Activated CD8-positive, alpha-beta memory T cell treated with anti-CD3 and anti-CD28 coated beads for 4 hours (primary cell): ENCODE measurements at places on chromosomes 12 and 14.

DNA sequence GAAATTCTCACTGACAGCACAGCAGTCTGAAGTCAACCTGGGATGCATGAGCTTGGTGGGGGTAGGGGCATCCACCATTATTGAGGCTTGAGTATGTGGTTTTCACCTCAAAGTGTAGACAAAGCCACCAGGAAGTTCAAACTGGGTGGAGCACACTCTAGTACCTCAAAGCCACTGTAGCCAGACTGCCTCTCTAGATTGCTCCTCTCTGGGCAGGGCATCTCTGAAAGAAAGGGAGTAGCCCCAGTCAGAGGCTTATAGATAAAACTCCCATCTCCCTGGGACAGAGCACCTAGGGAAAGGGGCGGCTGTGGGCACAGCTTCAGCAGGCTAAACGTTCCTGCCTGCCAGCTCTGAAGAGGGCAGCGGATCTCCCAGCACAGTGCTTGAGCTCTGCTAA is 143.0 kb downstream of the KITLG start:
- no peak for DNase-seq

DNA sequence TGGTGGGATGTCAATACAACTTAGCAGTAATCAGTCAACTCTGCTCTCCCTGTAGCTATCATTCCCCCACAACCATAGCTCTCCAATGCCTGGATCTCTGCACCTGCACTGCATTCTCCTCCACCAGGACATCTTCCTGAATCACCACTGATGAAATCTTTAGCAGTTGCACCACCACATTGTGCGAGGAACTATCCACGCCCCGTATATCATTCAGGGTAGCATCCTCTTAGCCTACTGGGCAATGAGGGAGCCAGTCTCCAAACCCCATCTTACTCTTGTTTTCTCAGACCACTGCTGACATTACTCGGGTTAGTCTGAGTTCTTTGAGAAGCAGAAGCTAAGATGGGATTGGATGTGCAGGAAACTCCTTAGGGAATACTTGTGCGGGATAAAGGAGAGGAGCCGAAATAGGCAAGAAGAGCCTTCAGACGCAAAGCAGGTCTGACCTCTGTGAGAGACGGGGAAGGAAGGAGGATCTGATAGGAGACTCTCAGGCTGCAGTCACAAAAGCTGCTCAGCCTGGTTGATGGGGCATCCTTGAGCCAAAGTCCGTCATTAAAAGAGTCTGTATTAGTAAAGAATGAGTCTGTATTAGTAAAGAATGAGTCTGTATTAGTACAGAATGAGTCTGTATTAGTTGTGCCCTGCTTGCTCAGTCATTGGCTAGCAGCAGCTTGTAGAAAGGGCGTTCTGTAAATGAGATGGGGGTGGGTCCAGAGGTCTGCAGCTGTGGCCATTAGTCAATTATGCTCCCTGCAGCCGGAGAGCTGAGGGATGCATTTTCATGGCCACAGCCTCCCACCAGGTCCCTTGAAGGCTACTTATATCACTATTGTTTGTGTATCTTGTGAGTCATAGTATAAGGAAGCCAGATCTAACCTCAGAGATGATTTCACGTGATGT is 49.6 kb upstream of the RASSF3 start:
- no peak for DNase-seq

- no peak for DNase-seq
Measured at GRCh38 chr12:114812858-114813761, 129.1 kb upstream of the TBX3 start.

DNA sequence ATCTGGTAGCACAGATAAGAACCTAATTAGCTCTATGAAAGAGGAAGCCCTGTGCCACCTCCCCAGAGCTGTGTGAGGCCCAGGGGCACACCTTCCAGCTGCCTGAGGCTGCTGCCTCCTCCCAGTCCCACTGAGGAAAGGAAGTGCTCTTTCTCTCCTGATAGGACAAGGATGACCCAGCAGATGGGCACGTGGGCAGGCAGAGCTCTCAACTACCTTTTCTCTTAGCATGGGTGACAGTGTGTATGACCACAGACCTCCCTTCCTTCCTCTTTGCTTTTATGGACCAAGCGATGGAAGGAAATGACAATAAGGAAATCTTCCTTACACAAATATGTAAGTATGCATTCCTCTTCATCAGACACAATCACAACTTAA is 127.6 kb upstream of the AMIGO2 start:
- DNase-seq = no peak

GRCh38 chr12:30974746-30975500 is 48.4 kb downstream of the TSPAN11 start:
- DNase-seq = no peak

GRCh38 chr12:116612436-116612835 is 53.3 kb downstream of the MAP1LC3B2 start:
- no peak for DNase-seq

DNA sequence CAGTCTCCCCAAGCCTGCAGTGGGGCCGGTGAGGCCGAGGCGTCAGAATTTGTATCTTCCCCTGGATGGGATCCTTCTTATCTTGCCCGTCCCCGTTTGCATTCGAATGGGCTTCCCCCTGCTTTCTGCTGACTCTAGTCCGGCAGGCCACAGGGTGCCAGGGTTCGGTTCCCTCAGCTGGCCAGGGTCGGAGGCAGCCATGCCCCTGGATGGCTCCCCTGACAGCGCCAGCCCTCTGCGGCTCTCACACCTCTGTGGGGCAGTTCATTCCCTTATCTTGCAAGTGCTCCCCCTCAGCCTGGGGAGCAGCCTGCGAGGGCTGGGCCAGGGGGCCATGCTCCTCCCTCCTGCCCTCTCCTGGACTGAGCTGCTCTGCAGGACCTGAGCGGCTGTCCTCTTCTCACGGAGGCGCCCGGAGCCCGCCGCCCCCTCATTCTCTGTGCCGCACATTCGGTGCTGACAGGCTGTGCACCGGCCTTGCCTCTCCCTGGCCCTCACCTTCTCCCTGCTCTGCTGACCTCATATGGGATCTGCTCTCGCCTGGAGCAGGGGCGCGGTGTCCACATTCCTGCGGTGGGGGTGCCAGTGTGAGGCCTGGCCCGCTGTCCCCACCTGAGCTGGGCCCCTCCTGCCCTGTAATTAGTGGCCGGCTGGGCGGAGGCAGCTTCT is 32.8 kb downstream of the KIF26A start:
- DNase-seq = no peak

- DNase-seq = no peak
Measured at GRCh38 chr12:31321897-31322228, 4.1 kb downstream of the SINHCAF start.

- DNase-seq = no peak
Measured at GRCh38 chr12:121717041-121717699, 4.6 kb downstream of the TMEM120B start.

DNA sequence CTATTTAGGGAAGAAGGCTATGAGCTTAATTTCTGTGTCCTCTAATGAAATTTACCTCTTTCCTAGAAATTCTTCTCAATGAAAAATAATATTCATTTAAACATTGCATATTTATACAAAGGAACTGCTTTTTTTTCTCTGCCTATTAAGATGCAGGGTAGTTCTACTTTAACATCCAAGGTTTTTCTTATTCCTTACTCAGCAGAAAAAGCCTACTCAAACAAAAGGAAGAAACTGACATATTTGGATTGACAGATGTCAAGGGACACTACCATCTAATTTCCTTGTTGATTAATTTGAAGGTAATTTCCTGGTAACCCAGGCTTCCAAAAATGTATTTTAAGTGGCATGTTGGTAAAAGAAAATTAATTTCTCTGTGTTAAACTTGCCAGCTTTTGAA is 192.3 kb downstream of the EGLN3 start:
- no peak for DNase-seq

GRCh38 chr14:72565917-72566316 is 328.0 kb downstream of the DPF3 start:
- no peak for DNase-seq

DNA sequence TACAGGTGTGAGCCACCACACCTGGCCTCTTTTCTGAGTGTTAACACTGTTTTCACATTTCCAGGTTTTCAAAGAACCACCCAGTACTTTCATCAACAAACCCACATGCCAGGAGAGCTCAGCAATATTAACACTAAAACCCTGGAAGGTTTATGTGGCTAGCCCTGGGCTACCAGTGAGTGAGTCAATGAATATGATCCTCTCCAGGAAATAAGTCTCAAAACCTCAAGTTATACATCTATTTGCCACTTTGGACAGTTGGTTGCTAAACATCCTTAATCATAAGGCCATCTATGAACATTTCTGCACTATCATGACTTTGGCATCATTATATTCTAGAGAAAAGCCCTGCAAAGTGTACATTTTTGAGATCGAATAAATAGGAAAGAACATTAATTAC is 6.3 kb upstream of the CDKL1 start:
- no peak for DNase-seq

GRCh38 chr12:79140711-79141110 is 276.1 kb downstream of the SYT1 start:
- DNase-seq = no peak
